ENCODE measurements at places on chromosomes 16 and 17.
A peak's percentile ranks its signal among the peaks of the same experiment; 100 is the strongest.

DNA sequence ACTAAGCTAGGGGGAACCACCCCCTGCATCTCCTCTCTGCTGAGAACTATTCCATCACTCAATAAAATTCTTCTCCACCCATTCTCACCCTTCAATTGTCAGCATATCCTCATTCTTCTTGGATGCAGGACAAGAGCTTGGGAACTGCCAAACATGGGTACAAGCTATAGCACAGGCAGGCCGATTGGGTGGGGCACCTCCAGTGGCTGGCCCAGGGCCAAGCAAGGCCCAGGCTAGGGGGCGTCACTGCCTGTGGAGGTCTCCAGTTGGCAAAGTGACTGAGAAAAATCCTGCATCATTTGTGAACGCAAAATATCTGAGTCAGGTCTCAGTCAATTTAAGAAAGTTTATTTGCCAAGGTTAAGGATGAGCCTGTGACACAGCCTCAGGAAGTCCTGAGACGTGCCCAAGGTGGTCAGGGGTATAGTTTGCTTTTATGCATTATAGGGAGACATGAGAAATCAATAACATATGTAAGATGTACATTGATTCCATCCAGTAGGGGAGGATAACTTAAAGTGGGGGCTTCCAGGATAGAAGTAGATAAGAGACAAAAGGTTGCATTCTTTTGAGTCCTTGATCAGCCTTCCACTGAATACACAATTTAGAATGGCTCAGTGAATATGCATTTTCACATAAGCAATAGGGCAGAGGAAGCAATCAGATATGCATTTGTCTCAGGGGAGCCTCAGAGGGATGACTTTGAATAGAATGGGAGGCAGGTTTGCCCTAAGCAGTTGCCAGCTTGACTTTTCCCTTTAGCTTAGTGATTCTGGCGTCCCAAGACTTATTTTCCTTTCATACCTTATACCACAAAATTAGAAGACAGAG, 21.5 kb upstream of the DHRS7B start:
- DNase-seq: no peak

- no peak for DNase-seq
Observed at GRCh38 chr17:4506175-4506813, 7.6 kb downstream of the SPNS2 start.

- no peak for DNase-seq
Observed at GRCh38 chr17:67164302-67164701, 80.7 kb downstream of the HELZ start.

- no peak for DNase-seq
Observed at GRCh38 chr16:64791756-64792155, 330.1 kb downstream of the CDH11 start.

GRCh38 chr17:62591333-62591732, 36.1 kb upstream of the MRC2 start:
- no peak for DNase-seq

DNA sequence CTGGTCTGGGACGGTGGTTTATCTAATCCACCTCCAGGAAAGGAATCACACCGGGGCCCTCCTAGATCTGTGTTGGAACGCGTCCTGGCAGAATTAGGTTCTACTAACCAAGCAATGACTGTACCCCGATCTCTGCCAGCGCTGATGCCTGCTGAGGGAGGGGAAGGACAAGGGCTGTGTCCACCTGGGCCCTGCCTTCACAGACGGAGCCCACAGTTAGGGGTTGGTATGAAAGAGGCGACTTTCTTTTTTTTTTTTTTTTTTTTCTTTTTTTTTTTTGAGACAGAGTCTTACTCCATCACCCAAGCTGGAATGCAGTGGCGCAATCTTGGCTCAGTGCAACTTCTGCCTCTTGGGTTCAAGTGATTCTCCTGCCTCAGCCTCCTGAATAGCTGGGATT, 9.9 kb upstream of the KRT19 start:
- no peak for DNase-seq

- DNase-seq: no peak
Observed at GRCh38 chr17:66514227-66514806, 211.9 kb downstream of the PRKCA start.

DNA sequence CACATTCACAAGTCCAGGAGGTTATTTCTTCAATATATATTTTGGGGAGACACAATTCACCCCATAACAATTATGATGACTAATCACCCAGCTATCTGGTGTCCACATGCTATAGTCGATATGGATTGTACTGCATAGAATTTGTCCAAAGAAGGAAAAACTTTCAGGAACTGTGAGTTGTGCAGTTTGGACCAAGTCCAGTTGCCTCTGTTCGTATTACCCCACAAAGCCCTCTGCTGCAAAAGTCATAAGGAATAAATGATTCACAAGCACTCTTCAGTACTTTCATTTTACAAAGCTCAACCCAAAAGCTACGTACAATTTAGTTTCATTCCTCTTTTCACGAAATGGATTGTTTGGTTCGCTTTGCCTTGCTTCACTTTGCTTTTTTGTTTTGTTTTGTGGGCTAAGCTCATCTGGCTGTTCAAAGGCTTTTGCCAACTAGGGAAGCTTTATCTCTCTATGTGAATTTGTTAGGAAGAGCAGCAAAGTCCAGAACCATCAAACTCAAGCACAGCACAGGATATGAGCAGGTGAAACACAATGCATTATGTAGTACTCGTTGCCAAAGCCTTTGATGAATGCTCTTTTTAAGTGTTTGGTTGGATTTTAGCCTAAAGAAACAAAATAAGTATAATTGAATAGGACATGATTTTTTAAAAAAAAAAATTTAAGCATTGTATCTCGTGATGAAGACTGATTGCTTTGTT, 98.6 kb downstream of the ZNF18 start:
- no peak for DNase-seq

- DNase-seq: no peak
Observed at GRCh38 chr17:11601661-11602060, 3.4 kb downstream of the DNAH9 start.

DNA sequence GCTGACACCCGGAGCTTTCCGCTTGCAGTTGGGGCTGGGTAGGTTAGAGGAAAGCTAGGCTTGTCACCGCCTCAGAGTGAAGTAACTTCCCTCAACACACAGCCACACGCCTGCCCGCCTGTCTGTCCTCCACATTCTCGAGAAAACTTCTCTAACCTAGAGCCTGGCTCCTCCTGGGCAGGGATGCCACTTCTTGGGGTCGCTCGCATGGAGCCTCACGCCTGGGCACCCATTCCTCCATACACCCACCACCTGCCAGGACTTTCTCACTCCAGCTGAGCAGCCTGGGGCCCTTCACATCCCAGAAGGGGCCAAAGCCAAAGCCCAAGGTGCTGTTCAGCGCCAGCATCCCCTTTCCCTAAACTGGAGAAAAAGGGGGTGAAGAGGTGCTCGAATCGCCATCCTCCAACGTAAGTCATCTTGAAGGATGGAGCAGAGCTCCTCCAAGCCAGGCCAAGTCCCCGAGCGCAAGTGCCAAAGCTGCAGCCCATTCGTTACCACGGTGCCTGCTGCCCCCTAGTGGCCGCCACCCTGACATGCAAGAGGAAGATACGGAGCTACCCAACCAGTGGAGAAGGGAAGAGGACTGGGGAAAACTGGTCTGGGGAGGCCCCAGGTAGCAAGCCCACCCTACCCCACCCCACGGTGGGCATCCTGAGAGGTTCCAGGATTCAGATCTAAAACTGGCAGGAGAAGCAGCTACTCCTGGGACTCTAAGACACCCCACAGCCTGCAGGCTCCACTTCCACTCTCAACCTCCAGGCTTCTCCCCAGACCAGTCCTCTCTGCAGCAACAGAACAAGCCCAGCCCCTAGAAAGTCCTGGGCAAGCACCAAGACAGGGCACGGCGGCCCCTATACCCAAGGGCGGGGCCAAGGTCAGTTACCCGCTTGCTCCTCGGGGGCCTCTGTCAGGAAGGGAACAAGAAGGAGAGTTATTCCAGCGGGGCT, 63.1 kb downstream of the MYO18A start:
- peak; percentile 51 for DNase-seq

DNA sequence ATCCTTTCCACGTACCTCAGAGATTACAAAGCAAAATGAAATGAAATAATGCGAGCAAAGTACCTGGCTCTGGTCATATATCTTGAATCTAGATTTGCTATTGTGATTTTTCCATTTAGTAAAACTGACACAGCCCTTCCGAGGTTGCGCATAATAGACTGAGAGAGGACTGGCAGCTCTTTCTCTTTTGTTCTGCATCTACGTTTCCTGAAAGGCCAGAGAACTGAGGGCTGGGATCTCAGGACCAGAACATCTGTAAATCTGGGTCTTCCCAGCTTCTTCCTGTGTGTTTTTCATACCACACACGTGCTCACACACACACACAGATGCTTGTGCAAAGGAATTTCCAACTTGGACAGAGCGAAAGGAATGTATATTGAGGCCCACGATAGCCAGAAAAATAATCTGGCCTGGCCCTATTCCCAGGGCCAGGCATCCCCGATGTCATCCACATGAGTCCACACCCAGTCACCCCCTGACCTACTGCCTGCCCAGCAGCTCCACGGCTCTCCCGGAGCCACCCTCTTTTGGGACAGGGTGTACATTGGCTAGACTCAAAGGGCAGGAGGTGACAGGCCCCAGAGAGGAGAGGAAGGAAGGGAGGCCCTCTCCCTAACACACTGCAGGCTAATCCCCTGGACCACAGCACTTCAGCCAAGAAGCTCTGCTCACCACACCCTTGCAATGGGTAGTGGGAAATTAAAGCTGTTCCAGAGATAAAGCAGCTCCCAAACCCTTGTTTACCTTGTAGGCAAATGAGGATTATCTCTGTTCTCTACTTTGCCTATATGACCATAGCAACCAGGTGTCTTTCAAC, 41.8 kb downstream of the NOL11 start:
- no peak for DNase-seq

DNA sequence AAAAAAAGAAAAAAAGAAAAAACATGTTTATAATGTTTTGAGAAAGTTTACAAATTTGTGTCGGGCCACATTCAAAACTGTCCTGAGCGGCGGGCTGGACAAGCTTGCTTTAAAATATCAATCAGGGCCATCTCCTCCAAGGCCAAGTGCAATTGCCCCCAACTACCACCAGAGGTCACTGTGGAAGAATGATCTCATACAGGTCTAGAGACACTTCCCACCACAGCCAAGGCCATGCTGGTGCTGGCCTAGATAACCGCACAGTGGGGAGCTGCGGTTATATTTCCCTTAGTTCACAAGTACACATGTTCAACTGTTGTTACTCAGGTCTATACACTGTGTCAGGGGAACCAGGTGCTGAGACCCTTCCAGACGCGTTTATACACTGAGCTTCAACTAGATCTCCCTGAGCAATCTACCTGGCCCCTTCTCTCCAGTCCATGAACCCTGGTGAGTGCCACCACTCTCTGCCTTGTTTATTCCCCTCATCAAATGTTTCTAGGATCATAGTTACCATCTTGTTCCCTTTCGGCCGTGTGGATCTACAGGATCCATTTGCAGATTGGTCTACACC, 83.8 kb upstream of the CCL2 start:
- DNase-seq: peak; percentile 6

DNA sequence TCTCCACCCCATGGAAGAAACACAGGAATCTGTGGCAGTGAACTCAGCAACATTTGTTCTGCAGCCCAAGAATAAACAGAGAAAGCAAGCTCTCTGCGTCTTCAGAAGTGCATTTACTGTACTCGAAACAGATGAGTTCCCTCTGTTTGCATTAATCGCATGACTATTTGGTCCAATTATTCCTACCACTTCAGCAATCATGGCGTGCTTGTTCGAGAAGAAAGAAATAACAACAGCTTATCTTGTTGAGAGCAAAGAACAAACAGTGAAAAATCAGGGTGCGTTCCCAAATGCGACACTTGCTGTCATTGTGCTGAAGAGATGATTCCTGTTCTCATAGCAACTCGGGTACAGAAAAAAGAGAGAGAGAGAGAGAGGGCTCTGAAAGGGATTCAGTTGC, 445.3 kb upstream of the MAF start:
- DNase-seq: no peak

DNA sequence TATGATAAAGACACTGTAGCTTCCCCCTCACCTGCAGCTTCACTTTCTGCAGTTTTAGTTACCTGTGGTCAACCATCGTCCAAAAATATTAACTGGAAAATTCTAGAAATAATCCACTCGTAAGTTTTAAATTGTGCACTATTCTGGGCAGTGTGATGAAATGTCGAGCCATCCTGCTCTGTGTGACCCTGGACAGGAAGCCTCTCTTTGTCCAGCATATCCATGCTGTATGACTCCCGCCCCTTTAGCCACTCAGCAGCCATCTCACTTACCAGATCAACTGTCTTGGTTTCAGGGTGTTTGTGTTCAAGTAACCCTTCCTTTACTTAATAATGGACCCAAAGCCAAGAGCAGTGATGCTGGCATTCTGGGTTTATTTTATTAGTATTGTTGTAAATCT, 56.1 kb downstream of the SIAH1 start:
- no peak for DNase-seq

GRCh38 chr17:50833510-50834428, 1.6 kb upstream of the WFIKKN2 start:
- no peak for DNase-seq

GRCh38 chr17:1880851-1881630, 51.2 kb downstream of the RPA1 start:
- no peak for DNase-seq

- no peak for DNase-seq
Observed at GRCh38 chr16:89002851-89003830, 26.1 kb upstream of the CBFA2T3 start.

DNA sequence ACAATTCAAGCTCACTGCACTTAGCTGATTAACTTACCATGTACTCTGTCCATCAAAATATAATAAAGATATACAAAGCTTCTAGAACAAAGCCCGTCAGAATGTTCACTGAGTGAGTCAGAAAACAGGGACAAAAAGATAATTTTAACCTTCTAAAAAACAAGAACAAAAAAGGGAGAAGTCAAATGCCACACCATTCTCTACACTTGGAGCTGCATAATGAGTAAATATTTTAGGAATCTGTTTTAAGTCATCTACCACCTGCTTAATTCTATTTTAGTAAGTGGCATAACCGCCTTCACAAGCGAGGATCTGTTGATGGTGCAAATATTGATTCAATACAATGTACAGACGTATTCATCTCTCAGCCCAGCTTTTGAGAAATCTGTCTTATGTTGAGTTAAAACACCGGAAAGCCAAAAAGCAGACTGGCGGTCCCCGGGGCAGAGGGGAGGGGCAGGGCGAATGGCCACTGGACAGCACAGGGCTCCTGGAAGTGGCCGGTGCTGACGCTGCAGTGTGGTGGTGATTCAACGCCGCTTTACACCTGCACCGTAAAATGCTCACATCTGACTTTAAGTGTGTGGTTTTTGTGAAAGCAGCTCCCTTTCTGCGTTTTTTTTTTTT, 20.1 kb downstream of the RAB40B start:
- no peak for DNase-seq

All from stimulated activated CD8-positive, alpha-beta memory T cell treated with anti-CD3 and anti-CD28 coated beads, Interleukin-4, amount 100 ng/mL, for 4 hours (primary cell).